ENCODE measurements at places on chromosomes 16 and 17. TPM values are rescaled to one million over a fixed set of nuclear protein-coding genes. Genes with fewer than 3 reads are reported as not detected.

- no peak for DNase-seq
Observed at GRCh38 chr17:11493936-11494335, 104.3 kb upstream of the DNAH9 start.

- no peak for DNase-seq
Observed at GRCh38 chr17:49616601-49617131, 41.0 kb downstream of the NXPH3 start.

DNA sequence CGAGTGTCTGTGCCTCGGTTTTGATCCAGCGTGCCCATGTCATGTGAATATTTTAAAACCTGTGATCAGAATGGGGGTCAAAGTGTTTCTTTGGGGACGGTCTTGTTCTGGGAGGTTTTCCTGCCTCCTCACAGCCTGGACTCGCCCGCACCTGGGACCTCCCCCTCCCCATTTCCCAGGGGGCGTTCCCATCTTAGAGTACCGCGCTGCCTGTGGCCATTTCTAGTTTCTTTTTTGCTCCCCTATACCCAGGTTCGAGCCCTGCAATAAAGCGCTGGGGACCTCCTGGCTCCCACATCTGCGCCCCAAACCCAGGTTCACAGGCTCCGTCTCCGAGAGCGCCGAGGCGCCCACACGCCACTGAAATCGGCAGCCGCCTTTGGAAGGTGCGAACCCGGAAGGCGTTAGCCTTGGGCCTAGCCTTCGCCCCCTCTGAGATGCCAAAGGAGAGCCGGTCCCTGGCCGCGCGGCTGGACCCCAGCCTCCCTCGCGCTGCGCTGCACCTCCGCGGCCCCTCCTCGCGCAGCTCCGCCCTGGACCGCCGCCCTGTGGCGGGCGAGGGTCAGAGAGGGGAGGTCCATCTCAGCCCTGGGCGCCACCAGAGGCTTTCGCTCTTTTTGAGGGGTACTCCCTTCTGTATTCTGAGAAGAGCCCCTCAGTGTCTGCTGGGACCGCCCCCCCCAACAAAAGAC lies 1.7 kb downstream of the KCNJ12 start:
- DNase-seq: no peak

Gene TP53TG3C
- total RNA-seq: not detected

GRCh38 chr17:81194941-81195901 lies 27.5 kb downstream of the CEP131 start:
- no peak for DNase-seq

DNA sequence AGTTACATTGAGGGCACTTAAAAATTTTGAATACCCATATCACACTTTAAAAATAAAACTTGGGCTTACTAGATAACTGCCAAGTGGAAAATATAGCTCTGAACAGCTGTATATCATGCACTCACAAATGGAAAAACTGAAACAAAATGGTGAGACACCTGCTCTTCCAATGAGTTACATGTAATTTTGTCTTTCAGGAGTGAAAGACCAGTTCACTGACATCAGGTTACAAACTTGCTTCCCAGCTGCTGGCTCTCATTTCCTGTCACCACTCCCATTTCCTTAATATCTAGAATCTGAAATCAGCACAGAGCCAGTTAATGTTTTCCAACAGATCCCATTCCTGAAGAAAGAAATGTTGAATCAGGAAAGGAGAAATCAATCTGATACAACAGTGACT lies 10.8 kb downstream of the CSNK2A2 start:
- DNase-seq: no peak

Gene KLHL10
- total RNA-seq: not detected

Gene C16orf96
- not detected for total RNA-seq

Gene CA10
- not detected for total RNA-seq

Gene CDH3
- 0.48 TPM for total RNA-seq

Gene KRT25
- not detected for total RNA-seq

DNA sequence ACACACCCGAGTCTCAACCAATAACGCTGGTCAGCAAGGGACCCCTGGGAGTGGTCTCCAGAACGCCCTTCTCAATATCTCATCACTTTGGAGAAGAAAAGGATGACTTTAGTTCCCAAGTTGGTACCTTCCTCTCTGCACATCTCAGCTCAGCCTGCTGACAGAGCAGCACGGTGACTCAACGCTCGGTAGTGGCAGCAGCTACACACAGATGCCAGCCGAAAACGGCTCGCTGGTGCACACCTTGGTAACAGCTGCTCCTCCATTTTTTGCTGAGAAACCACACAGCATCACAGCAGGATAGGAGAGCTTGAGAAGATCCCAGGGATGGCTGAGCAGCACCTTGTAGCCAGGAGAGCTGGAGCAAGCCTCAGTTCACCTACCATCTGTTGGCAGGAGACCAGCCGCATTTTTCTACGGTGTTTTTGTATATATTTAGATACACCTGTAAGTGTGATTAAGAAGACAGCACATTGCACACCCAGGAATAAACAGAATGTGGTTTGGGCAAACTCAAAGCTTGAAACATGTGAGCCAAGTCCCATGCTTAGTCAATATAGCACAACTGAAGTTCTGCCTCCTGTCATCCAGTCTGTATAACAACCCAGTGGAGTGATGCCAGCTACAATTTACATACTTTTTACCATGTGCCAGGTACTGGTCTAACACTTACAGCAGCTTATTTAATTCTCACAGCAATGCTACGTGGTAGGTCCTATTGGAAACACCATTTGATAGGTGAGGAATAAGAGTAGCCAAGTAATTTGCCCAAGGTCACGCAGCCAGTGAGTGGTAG lies 83.8 kb upstream of the ERCC4 start:
- DNase-seq: no peak

- no peak for DNase-seq
Observed at GRCh38 chr17:81309140-81309858, 14.2 kb upstream of the SLC38A10 start.

DNA sequence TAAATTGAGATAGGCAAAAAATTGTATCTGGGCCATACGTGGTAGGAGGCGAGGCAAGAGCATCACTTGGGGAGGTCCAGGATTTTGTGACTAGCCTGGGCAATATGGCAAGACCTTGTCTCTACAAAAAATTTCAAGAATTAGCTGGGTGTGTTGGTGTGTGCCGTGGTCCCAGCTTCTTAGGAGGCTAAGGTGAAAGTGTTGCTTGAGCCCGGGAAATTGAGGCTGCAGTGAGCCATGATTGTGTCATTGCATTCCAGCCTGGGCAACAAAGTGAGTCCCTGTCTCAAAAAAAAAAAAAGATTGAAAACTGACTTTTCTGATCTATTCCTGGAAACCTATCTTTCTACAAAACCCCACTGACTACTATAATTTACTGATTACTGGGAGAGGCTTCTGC lies 26.7 kb downstream of the CDK12 start:
- DNase-seq: no peak

Gene HOXB9
- total RNA-seq: 1.4 TPM

GRCh38 chr16:75745823-75746222 lies 19.5 kb upstream of the CPHXL start:
- no peak for DNase-seq

DNA sequence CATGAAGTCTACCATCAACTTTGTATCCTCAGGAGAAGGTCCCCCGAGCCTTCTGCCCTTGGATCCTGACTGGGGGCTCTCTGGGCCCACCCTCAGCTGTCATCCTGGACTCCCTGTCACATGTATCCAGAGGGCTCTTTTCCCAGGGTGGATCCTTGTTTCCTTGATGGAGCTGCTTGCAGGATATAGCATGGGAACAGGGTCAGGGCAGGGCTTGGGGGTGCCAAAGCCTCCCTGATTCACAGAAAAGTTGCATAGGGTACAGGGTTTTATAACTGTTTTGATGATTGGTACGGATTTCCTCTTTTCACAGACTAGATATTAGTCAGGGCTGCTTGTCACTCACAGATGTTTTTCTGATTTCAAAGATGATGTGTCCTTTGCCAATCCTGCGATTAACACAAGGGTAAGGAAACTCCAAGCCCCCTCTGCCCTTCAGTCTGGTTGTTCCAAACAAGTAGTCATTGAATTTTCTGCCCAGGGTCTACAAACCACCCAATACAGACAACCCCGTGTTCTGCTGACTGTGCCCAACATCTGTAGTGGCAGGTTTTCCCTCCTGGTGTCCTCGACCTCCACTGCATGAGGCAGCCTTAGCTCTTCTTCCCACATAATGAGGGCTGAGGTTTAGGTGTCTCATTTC lies 20.6 kb upstream of the SLC35G3 start:
- no peak for DNase-seq

DNA sequence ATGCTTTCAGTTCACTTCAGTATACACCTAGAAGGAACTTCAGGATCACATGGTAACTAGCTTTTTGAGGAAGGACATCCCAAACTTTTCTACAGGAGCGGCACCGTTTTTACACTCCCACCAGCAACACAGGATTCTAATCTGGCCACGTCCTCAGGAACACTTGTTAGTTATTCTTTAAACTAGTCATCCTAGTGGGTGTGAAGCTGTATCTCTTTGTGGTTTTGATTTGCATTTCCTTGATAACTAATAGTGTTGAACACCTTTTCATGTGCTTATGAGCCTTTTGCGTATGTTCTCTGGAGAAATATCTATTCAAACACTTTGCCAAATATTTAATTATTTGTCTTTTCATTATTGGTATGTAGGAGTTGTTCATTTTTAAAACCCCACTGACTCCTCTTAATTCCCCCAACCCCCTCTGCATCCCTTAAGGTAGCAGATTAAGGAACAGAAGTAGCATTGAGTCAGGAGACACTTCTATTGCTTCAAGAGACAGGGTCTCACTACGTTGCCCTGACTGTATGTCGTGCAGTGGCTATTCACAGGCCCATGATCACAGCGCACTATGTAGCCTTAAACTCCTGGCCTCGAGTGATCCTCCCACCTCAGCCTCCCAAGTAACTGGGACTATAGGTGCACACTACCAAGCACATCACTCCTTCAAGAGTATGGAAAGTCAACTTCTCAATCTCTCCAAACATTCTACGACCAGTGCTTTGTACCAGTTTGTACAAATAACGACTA lies 25.4 kb downstream of the YWHAE start:
- no peak for DNase-seq

Gene NAA38
- total RNA-seq: 40.4 TPM

Gene PRM1
- total RNA-seq: not detected

GRCh38 chr16:17496891-17497290 lies 26.1 kb upstream of the XYLT1 start:
- no peak for DNase-seq

DNA sequence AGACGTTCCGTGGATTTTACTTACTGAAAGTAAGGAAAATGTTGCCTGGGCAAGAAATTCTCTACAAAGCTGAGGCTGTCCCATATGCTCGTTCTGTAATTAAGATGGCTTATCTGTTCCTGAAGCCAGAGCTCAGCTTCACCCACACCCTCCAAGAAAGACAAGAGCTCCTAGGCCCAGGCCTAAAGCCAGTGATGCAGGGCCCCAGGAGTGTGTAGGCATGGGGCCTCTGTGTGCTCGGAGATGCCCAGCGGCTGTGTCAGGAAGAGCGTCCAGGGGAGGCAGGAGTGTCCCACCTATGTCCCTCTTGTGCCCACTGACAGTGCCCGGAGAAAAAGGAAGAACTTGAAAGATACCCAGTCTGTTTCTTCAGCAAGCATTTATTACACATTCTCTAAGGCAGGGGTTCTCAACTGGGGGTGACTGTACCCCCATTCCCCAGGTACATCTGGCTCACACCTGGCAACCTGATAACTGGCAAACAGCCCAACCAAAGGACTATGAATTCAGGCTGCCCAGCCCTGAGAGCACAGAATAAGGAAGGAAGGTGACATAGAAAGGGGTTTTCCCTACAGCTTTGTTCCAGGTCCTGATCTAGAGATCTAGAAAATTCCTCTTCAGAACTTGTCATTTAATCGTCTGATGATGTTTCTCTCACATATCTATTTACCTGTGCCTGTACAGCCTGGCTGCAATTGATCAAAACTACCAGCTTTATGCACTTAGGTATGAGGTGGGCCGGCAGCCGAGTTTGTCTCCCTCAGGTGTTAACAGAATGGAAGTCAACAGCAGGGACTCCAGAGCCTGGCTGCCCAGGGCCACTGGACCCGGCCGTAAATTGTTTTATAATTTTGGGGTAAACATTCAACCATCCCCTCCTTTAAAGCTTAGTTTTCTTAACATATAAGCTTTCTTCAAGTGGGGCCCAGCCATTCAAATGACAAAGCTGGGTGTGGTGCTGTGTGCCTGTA lies 12.0 kb downstream of the SNN start:
- no peak for DNase-seq

Gene AGRP
- not detected for total RNA-seq

Gene OSGIN1
- total RNA-seq: 0.63 TPM

DNA sequence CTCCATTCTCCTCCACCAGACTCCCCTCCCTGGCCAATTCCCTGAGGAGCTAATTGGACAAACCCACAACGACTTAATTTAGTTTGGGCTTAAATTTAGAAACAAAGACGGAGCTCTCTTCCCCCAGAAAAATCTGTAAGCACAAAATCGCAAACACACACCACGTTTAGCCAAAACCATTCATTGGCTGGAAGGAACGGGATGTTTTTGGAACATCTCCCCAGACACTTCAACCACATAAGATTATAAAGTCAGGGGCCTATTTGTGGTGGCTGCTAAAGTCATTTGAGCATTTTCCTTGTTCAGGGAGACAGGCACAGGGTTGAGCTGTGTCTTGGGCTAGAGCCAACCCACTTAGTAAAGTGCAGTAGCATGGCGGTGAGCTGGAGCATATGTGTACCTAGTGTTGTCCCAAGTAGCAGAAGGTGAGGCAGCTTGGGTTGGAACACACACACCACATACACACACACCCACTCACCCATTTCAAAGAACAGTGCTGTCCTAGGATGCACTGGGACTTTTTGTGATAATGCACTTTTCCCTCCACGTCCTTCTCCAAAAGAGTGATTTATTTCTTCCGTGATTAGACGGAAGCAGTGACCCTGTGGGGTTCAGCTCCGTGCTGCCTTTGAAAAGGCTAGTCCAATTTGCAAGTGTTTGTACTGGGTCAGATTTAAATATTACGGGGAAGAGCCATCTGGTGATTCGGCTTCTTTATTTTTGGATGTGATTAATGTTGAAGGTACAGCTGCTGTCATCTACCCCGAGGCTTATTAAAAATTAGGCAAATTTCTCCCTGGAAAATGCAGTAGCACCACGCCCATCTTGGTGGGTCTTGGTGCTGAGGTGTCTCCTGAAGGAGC lies 32.2 kb downstream of the ELAC2 start:
- no peak for DNase-seq

- no peak for DNase-seq
Observed at GRCh38 chr17:64615028-64615677, 47.0 kb downstream of the SMURF2 start.

Gene TM4SF5
- not detected for total RNA-seq

- DNase-seq: no peak
Observed at GRCh38 chr16:80191928-80192327, 348.9 kb upstream of the DYNLRB2 start.

- DNase-seq: no peak
Observed at GRCh38 chr17:2734939-2735338, 14.5 kb downstream of the CCDC92B start.

- DNase-seq: no peak
Observed at GRCh38 chr17:61368832-61369450, 30.7 kb upstream of the TBX2 start.

Gene ZNF19
- total RNA-seq: 2.9 TPM

Measured in activated T-cell treated with anti-CD3 and anti-CD28 coated beads, Interleukin-2, amount 50 U/mL, for 4 hours (primary cell).